ENCODE measurements at places on chromosomes 12 and 14.

DNA sequence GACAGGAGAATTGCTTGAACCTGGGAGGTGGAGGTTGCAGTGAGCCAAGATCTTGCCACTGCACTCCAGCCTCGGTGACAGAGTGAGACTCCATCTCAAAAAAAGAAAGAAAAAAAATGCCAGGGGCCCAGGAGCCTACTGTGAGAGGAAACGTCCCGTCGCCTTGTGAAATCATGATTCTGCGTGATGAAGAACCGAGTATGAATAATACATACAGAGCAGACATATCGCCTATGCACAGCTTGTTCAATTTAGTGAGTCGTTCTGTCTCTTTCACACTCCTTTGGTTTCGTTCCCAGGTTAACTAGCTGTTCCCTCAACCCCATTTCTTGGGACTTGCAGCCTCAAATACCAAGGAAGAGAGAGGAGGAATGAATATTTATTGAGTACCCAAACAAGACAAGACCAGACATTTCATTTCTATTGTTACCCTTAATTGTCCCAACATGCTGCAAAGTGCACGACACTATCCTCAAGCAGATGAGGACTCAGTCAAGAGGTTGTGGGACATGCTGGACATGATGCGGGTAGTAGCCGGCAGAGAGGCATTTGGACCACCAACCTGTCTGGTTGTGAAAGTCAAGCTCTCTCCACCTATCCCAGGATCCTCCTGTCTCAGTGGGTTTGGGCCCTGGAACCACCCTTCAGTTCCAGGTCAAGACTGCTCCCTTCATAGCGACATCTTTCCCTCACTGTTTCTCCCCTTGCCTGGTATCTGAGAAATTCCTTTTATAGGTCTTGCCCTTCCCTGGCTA is 8.6 kb upstream of the CD27 start:
- no peak for DNase-seq

DNA sequence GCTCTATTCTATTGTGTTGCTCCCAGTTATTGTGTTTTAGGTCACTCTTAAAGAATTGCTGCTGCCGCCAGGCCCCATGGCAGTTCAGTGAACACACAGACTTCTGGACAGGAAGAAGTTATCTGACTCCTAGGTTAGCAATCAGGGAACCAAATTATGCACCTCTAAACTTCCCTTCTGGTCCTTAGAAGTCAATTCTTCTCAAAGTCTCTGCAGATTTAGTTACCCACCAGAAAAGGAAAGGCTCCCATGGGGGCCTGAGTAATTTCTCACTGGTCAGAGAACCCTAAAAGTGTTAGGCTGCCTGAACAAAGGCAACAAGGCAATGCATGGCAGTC is 10.0 kb downstream of the EMP1 start:
- no peak for DNase-seq

DNA sequence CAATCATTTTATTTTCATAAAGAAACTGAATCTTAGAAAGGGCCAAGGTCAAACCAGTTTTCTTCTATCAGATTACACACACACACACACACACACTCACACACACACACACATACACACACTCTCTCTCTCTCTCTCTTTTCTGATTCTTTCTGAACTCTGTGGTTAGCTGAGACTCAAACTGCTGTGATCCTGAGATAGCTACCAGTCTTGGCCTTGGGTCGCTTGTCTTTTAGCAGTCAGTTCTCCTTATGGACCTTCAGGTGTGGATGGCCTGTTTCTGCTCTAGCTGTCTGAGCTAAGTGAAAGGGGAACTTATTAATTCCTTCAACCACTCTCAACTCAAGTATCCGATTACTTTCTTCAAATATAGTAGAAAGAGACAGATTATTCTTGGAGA is 145.1 kb downstream of the GRIP1 start:
- DNase-seq = no peak

- DNase-seq = no peak
These were observed 17.5 kb downstream of the BIN2 start for GRCh38 chr12:51306507-51306906.

GRCh38 chr12:114656906-114657596 is 26.9 kb downstream of the TBX3 start:
- DNase-seq = no peak

DNA sequence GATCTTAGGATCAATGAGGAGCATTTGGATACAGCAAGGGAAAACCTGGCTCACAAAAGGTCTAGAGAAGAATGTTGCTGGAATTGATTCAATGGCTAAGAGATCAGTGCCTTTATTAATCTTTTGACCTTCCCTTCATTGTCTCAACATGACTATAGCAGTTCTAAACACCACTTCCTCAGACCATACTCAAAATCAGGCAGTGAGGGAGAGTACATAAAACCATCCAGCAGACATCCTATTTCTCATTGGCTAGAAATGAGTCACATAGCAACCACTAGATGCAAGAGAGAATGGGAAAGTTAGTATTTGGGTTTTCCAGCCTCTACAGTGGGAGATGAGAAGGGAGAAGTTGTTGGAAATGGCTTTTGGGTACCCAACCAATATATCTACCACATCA is 151.4 kb upstream of the NUDT4 start:
- no peak for DNase-seq

GRCh38 chr14:68790644-68791077 is 2.2 kb downstream of the ZFP36L1 start:
- DNase-seq = no peak

DNA sequence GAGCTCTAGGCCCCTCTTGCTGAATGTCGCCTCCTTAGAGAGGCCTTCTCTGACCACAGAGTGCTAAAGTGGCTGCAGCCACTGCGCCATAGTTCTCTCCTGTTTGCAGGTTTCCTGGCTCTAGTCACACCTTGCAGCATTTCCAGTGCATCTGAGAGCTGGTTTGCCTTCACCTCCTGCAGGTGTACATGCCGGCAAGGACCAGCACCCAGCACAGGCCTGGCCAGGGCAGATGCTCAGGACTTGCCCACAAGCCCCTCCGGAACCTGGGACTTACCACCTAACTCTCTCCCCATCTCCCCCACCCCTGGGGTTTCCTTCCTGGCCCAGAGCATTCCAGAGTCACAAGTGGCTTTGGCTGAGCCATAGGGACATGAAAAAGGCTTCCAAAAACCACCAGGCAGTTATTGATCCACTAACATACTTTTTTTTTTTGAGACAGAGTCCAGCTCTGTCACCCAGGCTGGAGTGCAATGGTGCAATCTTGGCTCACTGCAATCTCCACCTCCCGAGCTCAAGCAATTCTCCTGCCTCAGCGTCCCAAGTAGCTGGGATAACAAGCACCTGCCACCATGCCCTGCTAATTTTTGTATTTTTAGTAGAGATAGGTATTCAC is 9.1 kb downstream of the ITPK1 start:
- no peak for DNase-seq

DNA sequence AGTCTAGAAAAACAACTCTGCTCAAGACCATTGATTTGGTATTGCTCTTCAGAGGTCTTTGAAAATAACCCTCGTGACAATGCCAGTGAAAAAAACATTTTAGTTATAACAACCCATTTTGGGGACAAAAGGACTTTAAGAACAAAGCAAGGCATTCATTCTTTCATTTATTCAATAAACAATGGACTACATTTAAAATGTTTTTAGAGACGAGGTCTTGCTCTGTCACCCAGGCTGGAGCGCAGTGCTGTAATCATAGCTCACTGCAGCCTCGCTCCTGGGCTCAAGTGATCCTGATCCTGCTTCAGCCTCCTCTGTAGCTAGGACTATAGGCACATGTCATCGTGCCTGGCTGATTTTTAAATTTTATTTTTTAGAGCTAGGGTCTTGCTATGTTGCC is 7.7 kb upstream of the KICS2 start:
- no peak for DNase-seq

- DNase-seq = no peak
These were observed 428.3 kb upstream of the NOVA1 start for GRCh38 chr14:27026097-27026496.

DNA sequence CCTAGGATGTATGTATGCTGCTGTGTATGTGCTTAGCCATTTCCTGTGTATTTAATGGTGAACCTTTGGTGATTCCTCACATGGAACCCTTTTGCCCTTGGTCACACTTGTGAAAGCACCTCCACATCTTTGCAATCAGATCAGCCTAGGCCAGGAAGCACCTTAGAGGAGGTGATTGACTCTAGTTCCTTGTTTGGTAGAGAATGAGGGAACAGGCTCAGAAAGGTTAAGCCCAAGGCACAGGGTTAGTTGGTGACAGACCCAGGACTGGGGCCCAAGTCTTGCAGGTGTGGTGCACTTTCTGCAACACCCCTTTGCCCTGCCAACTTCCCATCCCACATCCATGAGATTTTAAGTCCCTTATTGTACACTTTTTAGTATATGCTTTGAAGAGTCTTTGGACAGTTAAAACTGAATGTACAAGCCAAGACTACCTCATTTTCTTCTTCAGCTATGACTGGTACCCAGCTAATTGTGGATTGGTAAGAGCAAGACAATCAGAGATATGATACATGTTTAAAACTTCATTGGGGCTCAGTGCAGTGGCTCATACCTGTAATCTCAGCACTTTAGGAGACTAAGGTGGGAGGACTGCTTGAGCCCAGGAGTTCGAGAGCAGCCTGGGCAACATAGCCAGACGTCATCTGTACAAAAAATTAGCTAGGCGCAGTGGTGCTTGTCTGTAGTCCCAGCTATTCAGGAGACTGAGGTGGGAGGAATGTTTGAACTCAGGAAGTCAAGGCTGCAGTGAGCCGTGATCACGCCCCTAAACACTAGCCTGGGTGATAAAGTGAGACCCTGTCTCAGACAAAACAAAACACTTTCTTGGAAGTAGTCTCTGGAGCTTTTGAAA is 71.1 kb downstream of the RASSF3 start:
- DNase-seq = no peak

DNA sequence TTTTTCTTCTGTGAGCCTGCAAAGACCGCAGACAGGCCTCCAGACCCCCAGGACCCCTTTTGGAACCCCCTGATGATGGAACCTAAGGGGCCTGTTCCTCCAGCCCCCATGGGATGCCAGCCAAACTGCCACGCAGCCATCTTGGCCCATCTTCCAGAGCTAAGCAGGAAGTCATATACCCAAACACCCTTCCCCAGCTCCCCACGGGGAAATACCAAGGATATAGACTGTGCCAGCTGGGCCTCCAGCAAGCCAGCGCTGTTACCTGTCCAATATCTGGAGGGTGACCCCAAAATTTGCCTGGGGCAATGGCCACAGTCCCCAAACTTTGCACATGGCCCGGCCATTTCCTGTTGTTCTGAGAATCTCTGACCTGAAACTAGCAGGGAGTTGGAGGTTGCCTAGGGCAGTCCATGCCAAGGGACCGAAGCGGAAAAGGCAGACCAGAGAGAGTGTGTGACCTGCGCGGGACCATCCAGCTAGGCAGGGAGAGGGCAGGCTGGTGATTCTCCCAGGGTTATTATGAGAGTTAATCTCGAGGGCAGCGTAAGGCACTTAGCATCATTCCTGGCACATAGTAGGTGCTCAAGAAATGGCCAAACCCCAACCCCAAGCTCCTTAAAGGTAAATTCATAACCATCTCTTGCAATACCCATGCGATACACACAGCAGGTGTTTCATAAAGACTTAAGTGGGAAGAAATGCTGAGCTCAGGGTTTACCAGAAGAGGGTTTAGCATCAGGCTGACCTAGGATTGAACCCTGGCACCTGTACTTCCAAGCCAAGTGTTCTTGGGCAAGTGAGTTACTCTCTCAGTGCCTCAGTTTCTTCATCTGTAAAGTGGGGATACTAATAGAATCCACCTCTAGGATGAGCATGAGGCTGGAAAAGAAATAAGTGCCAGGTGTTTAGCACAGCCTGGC is 2.6 kb upstream of the RASAL1 start:
- no peak for DNase-seq

DNA sequence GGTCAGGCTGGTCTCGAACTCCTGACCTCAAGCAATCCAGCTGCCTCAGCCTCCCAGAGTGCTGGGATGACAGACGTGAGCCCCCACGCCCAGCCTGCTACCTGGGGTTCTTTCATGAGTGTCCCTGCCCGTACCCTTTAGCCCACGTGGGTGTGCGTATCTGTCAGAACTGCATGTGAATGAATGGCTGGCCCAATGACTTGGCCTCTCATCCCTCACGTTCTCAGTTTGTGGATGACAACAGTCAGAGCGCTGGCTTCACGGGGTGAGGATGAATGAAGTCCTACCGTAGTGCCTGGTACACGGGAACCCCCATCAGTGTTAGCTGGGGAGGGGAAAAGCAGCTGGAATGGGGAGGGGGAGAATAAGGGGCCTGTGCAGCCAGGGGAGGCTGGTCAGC is 16.1 kb upstream of the ZDHHC22 start:
- DNase-seq = peak; percentile 36

DNA sequence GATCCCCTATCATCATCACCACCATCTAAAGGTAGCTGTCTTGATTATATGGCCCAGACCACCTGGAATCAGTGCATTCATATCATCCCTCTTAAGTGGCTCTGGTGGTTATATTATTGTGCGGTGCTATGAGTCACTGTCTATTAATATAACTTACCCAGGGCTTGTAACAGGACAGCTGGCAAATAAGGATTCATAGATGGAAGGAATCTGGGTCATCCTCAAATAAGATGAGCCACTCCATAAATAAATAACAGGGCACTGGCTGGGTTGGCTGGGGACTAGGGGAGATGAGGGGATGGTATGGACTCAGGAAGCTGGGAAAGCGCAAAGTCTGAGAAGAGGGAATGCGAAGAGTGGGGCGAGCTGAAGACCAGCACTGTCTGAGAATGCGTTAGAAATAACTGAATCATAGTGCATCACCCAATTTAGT is 216.1 kb downstream of the NUAK1 start:
- no peak for DNase-seq

DNA sequence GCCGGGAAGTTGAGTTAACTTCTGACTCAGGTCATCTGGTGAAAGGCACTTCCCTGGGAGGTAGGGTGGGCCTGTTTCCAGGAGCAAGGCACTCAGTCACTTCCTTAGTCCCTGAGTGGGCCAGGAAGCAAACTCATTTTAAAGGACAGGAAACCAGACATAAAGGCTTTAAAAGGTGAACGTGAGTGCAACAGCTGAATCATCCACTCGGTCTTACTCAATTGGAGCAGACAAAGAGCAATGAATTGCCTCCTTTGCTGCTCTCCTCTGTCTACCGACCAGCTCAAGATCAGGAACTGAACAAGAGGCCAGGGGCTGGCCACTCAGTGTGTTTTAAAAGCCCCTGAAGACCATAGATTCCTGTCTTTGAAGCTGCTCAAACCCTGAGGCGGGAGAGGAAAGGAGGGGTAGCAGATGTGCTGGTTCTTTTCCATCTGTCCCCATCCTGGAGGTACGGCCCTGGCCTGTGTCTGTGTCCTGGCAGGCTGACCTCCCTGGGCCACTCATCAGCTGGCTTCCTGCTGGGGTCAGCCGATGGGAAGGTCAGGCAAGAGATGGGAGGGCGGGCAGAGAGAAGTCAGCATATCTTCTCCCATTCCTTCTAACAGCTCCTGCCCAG is 148.9 kb downstream of the PPM1H start:
- DNase-seq = no peak

- DNase-seq = no peak
These were observed 105.4 kb upstream of the FKBP4 start for GRCh38 chr12:2689393-2689792.

- no peak for DNase-seq
These were observed 15.3 kb upstream of the BCL7A start for GRCh38 chr12:122006186-122006926.

DNA sequence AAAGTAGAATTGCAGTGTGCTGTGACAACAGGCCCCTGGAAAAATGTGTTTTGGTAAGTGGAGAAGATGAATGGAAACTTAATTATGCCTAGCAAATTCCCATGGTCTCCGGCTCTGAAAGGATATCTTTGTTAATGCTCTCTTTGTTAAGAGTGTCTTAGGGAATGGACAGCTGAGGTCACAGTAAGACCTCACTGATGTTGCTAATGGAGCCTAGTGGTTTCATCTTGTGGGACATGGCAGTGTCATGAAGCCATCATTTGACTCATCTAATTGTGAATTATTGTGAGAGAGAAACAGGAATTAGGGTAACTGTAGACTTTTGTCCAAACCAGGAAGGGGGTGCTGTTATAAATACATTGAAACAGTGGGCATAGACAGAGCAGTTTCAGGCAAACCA is 330.3 kb downstream of the TMTC2 start:
- DNase-seq = no peak

All from COR-L47 (cell line).